Activated CD4-positive, alpha-beta T cell treated with anti-CD3 and anti-CD28 coated beads, Interleukin-2, amount 10 ng/mL, durations not matched to agents 7 days and 5 days (primary cell): ENCODE measurements at places on chromosomes 3 and 15.

- DNase-seq, result no peak
Measured at GRCh38 chr3:100975714-100976113, 17.5 kb downstream of the ABI3BP start.

GRCh38 chr3:40845916-40846315 lies 321.2 kb downstream of the ZNF621 start:
- DNase-seq, result no peak

DNA sequence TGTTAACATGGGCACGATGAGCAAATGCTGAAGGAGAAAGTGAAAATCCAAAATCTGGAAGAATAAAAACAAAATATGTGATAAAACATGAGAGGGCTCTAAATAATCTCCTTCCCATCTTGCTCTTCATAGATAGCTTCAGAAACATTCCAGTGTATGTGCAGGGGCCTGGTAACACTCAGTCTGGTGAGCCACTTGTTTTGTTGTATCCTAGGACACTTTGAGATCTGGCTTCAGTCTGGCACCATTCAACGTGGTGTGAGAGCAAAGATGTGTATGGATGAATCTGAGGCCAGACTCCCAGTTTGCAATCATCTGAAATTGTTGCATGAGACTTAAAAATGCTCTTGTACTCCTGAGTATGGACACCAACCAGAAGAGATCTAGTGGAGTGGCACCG lies 337.2 kb upstream of the ZNF385D start:
- DNase-seq, result no peak

DNA sequence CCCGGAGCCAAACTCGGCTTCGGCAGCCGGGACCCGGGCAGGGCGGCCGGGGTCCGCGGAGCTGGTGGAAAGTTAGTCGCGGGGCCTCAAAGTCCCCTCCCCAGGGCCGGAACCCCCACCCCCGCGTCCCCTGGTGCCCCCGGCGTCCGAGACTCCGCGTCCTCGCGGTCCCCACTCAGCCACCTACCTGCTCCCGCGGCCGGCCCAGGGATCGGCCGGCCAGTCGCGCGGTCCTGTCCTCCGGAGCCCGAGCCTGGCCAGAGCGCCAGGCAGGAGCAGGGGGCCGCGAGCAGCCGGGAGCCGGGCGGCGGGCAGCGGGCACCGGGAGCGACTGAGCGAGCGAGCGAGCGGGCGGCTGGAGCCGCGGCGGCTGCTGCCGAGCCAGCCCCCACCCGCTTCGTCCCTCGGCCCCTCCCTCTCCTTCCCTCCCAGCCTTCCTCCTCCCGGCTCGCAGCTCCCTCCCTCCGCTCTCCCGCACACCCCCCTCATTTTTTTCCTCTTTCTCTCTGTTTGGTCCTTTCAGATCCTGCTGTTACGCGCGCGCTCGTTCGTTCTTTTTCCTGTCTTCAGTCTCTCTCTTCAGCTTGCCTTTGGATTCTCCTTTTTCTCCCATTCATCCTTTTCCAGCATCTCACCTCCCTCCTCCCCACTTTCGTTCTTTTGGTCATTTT lies at the start of gene MEGF11:
Gene MEGF11 (minus strand): TSS at position 333 of the 671 bp plus-strand sequence. CDS start 125,347 bp downstream, outside the sequence.
- no peak for DNase-seq

DNA sequence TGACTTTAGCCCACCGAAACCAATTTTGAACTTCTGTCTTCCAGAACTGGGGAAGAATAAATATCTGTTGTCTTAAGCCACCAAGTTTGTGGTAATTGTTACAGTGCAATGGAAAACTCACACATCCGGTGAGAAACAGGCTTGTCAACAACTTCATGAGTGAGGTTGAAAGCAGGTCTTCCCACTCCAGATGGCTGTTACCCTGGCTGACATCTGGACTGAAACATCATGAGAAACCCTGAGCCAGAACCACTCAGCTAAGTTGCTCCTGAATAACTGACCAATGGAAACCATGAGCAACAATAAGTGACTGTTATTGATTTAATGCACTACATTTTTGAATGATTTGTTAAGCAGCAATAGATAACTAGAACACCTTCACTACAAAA lies 10.3 kb downstream of the ACSBG1 start:
- no peak for DNase-seq

- no peak for DNase-seq
Measured at GRCh38 chr15:66875588-66876420, 173.8 kb downstream of the SMAD6 start.

DNA sequence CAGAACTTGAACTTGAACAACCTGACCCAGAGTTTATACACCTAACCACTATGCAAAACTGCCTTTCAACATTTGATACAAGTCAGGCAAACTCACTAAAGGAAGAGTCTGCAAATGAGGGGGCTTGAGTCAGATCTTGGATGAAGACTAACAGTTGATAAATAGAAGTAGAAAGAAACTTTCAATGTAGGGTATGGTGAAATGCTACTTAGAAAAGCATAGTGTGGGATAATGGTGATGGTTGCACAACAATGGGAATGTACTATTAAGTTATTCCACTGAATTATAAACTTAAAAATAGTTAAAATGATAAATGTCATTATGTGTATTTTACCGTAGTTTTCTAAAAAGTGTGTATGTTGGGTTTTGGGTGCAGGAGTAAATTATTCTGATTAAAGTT lies 19.7 kb upstream of the ZNF280D start:
- no peak for DNase-seq

- DNase-seq, result no peak
Measured at GRCh38 chr3:30915782-30916181, 21.3 kb upstream of the GADL1 start.

DNA sequence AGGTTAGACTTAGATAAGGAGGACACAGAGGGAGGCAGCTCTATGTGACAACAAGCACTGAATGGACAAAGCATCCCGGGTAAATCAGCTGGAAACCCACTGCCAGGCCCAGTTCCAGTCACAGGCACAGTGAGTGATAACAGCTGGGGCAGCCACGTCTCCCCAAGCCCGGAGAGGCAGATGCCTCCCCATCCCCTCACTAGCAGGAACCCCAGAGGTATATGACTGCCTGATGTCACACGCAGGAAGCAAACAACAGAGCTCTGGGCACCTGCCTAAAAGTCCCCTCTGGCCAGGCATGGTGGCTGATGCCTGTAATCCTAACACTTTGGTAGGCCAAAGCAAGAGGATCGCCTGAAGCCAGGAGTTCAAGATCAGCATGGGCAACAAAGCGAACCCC lies 18.2 kb downstream of the C15orf62 start:
- DNase-seq, result no peak

- DNase-seq, result no peak
Measured at GRCh38 chr3:43369404-43370292, 83.3 kb downstream of the SNRK start.

- no peak for DNase-seq
Measured at GRCh38 chr3:195269375-195270078, 1.4 kb downstream of the XXYLT1 start.

GRCh38 chr3:41836360-41837134 lies 125.4 kb downstream of the ULK4 start:
- no peak for DNase-seq

- no peak for DNase-seq
Measured at GRCh38 chr15:52094811-52095584, 17.6 kb downstream of the BCL2L10 start.

DNA sequence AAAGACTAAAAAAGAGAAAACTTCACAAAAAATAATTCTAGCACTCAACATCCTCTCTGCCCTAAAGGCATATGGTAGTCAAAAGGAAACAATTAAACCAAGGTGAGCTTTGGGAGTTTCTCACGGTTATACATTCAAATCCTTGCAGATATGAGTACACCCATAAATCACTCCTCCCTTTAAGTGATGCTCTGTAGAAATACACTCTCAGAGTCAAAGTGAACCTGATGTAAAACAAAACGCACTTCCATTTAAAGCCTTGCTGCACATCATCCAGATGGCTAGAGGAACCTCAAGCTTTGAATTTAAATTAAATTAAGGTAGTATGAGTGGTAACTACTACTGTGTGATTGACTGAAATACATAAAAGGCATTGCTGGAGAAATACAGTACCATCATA lies 36.0 kb upstream of the AADAC start:
- DNase-seq, result no peak

- no peak for DNase-seq
Measured at GRCh38 chr3:71031914-71032521, 551.5 kb downstream of the FOXP1 start.

DNA sequence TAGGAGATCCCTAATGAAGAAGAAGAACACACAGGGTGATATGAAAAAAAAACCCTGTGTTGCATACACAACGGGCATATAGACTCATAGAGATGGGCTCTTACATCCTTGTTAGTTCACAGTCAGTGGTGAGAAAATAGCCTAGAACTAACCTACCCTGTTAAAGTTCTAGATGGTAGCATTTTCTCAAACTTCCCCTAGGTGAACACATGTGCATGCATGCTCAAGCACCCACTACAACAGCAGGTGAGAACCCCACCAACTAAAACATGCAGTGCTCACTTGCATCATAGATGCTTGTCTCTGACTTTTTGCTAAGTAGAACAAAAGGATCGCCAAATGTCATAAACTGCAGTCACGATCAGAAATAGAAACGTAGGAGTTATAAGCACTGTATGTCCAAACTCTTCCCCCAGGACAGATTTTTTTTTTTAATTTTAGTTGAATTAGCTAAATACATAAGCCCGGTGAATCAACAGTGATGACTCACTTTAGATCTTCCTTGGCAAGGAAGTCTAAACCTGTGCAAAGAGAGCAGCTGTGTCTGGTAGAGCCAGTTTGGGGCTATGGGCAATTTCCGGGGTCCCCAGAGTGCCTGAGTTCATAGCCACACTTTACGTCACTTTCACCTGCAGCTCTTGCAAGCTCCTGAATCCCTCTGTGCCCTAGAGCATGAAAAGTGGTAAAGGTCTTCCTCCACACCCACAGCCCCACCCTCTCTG lies 96.2 kb upstream of the SEMA6D start:
- no peak for DNase-seq

- DNase-seq, result no peak
Measured at GRCh38 chr3:1010228-1010627, 82.6 kb upstream of the CNTN6 start.

DNA sequence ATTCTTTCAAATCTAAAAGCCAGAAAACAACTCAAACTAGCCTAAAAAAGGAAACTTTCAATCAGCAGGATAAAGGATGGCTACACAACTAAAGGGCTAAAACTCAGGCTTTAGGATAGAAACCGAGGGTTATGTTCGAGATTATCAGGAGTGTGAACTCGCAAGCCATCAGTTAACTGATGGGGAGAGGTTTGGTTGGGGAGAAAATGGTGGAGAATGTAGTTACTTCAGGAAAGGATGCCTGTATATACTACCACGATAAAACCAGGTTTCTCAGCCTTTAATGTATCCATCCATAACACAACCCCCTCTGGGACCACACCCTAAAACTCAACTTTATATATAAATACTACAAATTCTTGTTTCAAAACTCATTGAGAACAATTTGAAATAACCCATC lies 22.2 kb downstream of the TRA2B start:
- DNase-seq, result no peak

- no peak for DNase-seq
Measured at GRCh38 chr3:41277790-41278465, 78.6 kb downstream of the CTNNB1 start.

DNA sequence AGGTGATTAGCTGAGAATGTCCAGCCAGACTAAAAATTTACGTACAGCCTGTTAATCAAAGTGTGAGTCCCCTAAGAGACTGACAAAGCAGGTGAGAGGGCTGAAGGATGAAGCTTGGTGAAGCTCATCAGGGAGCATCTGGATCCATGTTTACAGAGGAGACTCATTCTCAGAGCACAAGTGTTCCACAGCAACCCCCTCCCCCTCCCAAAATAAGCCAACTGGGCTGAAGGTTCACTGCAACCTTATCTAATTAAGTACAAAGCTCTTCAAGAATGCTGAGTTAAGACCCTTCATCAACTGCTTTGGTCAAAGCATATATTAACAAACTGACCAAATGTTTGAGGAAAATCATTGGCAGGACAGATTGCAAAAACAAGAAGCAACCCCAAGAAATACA lies 262.6 kb upstream of the ZNF385D start:
- no peak for DNase-seq

- DNase-seq, result peak; percentile 49
Measured at GRCh38 chr3:12891985-12892839, 50.8 kb upstream of the RPL32 start.

DNA sequence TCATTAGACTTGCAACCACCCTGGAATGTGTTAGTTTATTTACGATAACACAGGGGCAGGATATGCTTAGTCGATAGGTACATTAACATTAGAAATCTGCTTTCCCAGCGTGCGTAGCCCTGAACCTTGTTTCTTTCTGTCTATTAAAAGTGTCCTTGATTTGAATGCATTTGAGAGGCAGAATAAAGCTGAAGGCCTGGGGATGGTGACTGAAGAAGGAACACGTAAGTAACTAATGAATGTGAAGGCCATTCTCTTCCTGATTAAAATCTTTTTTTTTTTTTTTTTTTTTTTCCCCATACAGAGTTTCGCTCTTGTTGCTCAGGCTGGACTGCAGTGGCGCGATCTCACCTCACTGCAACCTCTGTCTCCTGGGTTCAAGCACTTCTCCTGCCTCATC lies 142.8 kb upstream of the CHRM5 start:
- DNase-seq, result no peak

GRCh38 chr3:10387881-10388609 lies 67.1 kb upstream of the SEC13 start:
- no peak for DNase-seq

GRCh38 chr3:5298453-5298852 lies 110.9 kb downstream of the EDEM1 start:
- DNase-seq, result no peak

GRCh38 chr15:68672781-68673205 lies 94.0 kb downstream of the CORO2B start:
- DNase-seq, result no peak

DNA sequence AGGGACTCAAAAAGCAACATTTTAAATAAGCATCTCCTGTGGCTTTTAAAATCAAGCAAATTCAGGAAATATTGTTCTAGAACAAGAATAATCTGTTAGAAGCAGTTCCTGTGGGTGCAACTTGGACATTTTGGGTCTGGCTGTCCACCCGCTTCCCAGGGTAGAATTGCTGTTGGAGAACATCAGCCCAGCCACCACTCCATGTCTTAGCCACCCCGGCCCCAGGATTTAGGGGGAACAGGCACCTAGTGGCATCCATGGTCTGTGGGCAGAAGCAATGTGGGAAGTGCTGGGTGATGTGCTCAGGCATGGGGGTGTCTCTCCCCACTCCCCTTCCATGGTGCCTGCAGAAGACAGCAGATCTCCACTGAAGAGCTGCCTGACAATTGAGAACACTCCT lies 162.6 kb downstream of the KLF13 start:
- DNase-seq, result no peak

GRCh38 chr3:123498761-123499160 lies 49.9 kb upstream of the ADCY5 start:
- no peak for DNase-seq

DNA sequence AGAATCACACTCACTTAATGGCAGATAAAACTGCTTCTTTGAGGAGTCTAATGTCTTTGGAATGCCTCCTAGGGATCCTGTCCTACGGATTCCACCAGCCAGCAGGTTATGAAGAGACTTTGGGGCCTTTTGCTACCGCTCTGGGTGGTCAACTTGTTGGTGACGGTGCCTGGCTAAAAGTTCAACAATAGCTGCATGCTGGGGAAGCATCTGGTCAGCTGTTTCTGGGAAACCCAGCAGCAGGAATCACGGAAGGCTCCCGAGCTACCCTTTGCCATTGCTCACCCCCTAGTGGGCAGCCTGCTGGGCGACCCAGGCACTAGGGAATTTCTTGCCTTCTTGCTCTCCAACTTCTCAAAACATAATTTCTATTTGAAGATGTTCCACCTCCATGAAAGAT lies 263.3 kb downstream of the NEK10 start:
- DNase-seq, result no peak
